ENCODE measurements at places on chromosomes 3 and 15. TPM values are rescaled to one million over a fixed set of nuclear protein-coding genes. Genes with fewer than 3 reads are reported as not detected.

The GLDN gene
- 26.0 TPM for total RNA-seq

The ROBO1 gene
- total RNA-seq = 24.4 TPM

The KY gene
- 2.6 TPM for total RNA-seq

The IGSF11 gene
- total RNA-seq = 0.71 TPM

The CCR9 gene
- total RNA-seq = not detected

The ACTC1 gene
- total RNA-seq = 47.7 TPM

The ISLR gene
- 76.8 TPM for total RNA-seq

The ZPLD1 gene
- not detected for total RNA-seq

- no peak for DNase-seq
These were observed 87.2 kb upstream of the TPRG1 start for GRCh38 chr3:189084620-189085019.

DNA sequence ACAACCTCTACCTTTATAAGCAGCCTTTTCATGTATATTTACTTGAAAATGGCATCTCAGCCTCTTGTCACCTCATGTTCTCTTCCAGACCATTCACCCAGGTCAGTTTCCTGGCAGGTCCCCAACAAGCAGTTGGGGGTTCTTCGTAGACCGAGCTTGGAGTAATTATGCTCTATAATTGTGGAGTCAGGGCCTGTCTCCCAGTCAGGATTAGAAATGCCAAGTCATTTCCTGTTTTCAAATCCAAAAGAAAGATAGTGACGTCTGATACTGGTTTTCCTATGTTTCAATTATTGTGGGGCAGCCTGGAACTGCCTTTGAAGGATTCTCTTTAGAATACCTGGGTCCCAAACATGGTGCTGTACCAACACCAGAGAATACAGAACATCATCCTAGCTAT is 430.6 kb downstream of the MECOM start:
- no peak for DNase-seq

- no peak for DNase-seq
These were observed at the start of gene CSPG4 for GRCh38 chr15:75712668-75713337. Gene CSPG4, minus strand, starts transcription at chr15:75712848. Its CDS starts 93 bp downstream, at chr15:75712755.

DNA sequence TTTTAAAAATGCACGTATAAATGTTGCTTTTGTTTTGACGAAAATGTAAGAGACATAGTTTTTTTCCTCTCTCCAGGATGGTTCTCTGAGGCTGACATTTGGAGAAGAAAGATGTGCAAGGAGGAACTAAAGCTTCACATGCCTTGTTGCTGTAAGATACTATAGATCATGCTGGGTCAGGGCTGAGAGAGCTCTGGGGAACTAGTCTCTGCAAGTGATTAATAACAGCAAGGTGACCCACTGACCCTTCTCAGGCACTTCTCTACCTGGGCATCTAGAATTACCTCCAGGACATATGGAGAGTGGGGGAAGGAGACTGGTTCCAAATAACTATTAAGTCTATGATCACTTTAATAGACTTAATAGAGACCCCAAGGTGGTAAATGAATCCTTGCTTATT is 246.0 kb downstream of the KBTBD8 start:
- no peak for DNase-seq

DNA sequence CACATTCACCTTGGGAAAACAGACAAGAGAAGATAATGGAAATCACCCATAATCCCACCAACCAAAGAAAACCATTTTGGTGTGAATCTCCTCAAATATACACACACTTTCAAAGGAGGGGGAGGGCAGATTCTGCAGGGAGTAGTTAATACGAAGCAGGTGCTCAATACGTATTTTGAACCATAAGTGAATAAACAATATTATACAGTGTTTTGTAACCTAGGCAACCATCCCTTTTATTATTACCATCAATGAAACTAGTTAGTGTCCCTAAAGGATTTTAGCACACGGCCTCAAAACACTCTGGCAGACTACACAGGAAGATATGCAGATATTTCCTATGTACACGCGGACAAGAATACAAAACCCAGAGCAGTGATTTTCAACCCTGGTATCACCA is 6.1 kb downstream of the OSBPL10 start:
- no peak for DNase-seq

- no peak for DNase-seq
These were observed 105.6 kb upstream of the ROPN1 start for GRCh38 chr3:124097362-124098131.

DNA sequence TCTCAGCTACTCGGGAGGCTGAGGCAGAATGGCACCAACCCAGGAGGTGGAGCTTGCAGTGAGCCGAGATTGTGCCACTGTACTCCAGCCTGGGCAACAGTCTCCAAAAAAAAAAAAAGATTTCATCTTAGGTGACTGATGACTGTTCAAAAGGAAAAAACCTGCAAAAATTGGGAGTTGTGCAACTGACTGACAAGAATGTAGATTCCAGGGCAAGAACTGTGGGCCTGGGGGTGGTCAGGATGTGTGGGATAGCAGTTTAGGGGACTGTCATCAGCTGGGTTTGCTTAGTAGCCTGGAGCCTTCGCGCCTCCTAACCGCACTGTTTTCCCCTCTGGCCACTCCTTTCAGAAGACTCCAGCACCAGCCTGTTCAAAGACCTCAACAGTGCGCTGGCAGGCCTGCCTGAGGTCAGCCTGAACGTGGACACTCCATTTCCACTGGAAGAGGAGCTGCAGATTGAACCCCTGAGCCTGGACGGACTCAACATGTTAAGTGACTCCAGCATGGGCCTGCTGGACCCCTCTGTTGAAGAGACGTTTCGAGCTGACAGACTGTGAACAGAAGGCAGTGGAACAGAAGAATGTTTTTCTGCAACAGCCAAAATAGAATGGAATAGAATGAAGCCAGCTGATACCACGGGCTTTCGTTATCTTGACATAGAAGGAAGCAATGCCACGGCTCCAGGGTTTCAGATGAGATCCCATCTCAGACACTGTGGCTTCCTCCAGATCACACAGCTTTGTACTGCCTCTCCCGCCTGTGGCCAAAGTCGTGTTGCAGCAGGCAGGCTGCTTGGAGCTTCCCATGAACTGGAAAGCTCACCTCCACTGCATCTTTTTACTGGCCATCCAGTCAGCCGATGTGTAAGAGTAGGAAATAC is 75.3 kb upstream of the BLM start:
- DNase-seq = no peak

GRCh38 chr3:63069806-63070475 is 194.7 kb upstream of the CADPS start:
- DNase-seq = no peak

Measured in thoracic aorta (tissue), 2 donors.